ENCODE measurements at places on chromosomes 1 and 21.

DNA sequence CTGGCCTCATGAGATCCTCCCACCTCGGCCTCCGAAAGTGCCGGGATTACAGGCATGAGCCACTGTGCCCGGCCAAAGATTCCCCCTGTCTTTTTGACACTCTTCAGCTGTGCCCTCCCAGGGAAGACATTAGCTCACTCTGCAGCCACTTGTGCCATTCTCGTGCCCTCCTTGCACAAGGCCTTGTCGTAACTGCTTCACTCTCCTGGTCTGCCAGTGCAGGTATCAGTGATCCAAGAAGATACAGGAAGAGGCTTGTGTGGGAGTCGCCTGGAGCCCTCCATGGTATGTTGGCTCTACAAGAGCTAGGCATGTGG is 22.0 kb upstream of the WDR26 start:
- DNase-seq, result no peak

GRCh38 chr1:111559736-111560279 is 56.4 kb upstream of the ADORA3 start:
- no peak for DNase-seq

DNA sequence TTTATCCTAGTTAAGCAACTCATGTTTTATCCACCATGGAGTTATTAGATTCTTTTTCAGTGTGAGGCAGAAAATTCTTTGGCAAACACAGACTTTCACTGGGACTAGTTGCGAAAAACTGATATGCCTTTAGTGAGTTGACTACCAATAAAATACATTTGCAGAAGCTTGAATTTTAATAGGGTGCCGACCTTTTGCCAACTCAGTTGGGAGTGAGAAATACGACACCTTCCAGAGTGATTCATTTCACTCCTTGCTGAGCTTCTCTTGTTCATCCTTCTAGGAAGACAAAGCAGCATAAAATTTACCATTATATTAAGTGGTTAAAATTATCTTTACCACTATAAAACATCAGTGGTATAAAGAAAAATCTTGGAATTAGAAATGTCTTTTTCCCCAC is 1.2 kb upstream of the KRTAP23-1 start:
- no peak for DNase-seq

DNA sequence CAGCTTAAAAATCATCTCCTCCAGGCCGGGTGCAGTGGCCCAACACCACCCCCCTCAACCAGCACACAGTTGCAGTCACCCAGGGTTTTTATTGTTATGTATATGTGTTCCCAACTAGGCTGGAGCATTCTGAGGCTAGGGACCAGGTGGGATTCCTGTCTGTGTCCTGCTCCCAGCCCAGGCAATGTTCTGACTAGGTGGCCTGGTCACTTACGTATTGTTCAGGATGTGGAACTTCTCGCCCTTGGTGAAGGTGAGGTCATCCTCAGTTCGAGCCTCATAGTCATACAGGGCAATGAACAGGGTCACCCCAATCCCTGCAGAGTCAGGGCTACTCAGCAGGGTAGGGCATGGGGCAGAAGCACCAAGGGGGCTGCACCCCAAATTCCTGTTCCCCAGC is 12.2 kb downstream of the FGR start:
- no peak for DNase-seq

DNA sequence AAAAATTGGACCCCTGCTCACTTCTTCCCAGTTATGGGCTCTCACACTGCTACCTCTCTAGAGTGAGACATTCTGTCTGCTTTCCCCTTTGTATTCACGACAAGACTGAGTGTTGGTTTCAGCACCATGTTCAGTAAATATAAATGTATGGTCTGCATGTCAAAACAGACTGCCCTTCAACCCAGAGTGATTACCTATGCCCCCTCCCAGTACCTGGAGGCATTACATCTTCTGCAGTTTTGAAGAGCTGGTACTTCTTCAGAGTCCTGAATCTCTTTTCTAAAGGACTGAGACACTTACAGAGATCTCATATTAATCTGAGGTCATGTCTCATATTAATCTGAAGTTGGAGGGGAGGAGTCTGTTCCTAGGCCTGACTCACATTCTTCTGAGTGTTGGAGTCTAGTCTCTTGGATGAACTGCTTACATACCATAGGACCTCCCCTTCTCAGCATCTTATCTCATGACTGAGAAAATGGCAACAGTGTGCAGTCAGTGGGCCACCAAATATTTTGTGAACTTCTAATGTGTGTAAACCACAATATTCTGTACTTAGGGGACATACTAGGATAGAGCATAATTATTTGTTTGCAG is 80.3 kb downstream of the RGL1 start:
- DNase-seq, result no peak

DNA sequence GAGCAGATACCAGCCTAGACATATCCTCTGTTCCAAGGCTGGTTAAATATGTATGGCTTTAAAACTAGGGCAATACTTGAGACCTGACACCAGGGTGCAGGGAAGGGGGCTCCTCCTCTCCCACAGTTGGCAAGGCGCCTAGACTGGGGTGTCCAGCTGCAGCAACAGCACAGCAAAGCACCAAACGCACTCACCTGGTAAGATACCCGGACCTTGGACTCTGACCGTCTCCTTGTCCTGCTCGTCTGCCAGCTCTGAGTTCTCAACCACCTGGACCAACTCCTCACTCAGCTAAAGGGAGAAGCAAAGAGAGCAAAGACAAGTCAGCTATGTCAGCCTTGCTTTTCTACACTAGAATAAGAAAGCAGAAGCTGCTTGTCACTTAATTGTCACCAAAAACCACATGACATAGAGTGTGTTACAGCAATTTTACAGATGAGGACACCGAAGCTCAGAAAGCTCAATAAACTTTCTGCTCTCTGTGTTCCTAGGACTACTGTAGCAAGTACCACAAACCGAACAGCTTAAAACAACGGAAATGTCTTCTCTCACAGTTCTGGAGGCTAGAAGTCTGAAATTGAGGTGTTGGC is 4.4 kb downstream of the PACC1 start:
- DNase-seq, result no peak

- no peak for DNase-seq
These were observed 77.8 kb downstream of the MAN1C1 start for GRCh38 chr1:25694167-25695007.

- no peak for DNase-seq
These were observed 10.6 kb upstream of the MYSM1 start for GRCh38 chr1:58710190-58711085.

DNA sequence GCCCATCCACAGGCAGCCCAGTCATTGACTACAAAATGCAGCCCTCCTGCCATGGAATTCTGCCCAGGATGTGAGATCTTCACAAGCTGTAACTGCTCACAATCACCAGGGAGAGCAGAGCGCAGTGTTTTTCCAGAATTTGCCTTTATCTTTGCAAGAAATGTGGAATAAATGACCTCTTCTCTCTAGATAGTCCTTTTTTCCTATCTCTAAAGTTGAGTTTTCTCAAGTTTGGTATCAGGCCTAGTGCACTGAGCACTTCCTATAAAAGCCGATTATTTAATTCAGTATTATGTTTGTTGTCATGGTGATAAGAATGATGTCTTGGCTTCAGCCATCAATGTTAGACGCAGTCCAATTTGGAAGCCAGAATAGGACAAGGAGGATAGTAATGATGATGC is 246.9 kb upstream of the IRF2BP2 start:
- DNase-seq, result no peak

DNA sequence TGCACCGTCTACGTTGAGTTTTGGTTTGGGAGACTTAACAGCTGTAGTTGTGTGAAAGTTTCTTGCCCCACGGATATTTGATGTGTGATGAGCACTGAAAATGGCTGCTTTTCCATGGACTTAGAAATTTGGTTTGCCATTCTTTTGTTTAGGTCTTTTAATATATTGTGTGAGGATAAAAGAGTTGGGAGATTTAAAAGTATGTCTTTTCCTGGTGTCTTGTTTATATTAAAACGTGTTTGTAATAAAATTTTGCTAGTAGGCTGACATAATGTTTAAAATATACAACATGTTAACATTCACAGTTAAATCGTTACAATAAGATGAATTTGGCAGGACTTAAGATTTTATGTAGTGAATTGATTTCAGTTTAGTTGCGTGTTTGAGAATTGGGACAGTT is 106.9 kb downstream of the DYRK1A start:
- no peak for DNase-seq

DNA sequence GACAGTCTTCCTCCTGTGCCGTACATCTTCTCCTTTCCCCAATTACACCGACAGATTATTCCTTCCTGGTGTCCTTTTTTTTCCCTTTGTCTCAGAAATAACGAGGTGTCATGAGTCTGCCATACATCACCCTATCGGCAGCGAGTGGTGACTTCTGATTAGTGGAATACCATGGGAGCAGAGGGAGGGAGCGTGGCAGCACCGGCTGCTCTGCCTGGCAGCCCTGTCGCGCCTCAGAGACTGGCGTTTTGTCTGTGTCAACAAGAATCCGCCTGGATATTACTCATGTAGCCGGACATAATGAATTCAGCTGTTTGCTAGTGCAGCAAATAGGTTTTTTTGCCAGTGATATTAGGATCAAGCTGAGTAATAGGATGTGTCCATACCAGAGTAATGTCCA is 51.8 kb downstream of the UTP25 start:
- no peak for DNase-seq

- no peak for DNase-seq
These were observed at the start of gene CD244 for GRCh38 chr1:160862203-160863060. CD244 (minus strand) TSS chr1:160862887; CDS start chr1:160862677, 210 bp downstream.

DNA sequence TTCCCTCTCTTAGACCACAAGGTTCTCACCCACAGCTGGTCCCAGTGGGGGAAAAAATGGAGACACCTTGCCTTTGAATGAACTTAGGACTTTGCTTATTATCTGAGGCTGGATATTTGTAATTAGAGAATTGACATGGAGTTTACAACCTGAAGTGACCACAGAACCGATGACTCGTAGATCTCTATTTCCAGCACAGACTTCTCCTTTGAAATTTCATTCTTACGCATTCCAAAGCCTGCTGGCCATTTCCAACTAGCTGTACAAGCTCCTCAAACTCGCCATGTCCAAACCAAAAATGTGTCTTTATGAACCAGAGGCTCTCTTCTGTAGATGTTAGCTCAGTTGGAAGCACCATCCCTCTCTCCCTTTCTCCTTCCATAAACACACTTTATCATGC is 12.0 kb downstream of the RAB7B start:
- DNase-seq, result no peak

- no peak for DNase-seq
These were observed 15.8 kb downstream of the PRDM15 start for GRCh38 chr21:41863439-41863740.

DNA sequence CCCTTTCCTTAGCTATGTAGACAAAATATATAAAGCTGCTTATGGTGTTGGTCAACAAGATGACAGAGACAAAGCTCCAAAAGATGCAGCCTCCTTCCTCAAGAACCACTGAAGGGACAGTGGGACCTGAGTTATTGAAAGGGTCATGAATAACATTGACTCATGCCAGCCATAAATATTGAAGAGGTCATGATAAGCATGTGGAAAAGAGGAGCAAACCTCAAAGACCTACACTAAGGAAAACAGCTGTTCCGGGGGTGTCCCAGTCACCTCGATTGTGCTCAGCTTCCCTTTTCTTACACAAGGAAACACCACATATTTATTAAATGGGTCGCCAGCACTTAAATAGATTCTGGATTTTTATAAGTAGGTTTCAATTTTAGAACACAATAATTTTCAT is 112.9 kb downstream of the PTPRC start:
- no peak for DNase-seq

- DNase-seq, result no peak
These were observed 73.8 kb upstream of the DMRTA2 start for GRCh38 chr1:50497007-50497406.

DNA sequence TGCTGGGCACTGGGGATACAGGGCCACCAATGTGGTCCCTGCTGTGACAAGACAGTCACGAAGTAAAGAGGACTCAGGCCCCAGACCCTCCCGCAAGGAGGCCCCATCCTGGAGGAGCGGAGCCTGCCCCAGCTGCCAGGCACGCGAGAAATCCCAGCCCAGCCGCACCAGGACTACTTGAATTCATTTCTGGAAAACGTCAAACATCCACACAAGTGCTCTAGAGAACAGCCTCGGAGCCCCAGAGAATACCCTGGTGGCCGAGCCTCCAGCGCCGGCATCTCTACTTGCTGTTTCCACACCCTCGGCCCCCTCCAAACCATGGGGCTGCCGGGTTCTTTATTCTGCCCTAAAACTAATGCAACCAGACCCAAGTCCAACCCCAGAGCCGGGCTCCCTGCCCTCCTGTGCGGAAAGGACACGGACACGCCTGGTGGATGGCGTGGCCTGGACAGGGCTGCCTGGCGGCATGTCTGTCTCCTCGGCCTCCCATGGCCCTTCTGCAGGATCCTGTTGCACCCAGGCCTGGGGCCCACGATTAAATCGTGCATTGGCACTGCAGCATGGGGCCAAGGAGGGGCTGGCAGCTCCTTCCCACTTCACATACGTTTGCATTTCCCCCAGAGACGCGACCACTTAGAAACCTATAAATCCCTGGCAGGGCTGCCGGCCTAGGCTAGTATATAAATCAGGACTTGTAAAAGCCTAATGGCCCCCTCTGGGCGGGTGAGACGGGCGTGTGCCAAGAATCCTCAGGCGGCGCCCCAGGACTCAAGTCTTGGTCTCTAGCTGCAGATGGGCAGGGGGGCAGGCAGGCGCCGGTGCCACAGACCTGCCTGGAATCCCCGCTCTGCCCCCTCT is 41.2 kb downstream of the DMRTB1 start:
- no peak for DNase-seq

GRCh38 chr1:18300376-18300775 is 180.4 kb upstream of the KLHDC7A start:
- DNase-seq, result no peak

DNA sequence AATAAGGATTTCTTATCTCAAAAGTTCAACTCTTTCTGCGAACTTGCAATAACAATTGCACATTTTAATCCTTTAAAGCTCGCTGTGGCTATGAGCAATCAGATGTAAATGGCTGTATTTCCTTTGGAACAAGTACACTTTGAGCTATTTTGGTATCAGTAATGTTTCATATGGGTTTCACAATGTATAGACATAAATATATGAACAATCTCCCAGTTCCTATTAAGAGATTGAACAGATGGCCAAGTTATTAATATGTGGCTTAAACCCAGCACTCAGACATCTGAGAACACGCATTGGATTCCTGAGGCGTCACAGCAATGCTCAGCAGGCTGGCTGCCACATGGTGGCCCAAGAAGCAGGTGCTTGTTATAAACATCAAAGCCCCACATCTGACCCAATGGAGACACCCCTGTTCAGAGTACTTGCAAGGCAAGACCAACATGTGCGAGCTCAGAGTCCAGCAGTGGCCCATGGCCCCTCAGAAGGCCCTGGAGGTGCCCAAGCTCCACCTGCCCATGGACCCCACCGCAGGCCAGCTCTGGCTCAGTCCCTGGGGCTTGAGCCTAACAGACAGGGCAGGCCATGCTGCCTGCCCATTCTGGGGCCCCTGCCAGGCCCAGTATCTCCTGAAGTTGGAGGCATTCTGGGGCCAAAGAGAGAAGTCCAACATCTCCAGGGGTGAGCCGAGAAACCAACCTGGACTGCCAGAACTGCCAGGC is 23.7 kb downstream of the PSMG1 start:
- no peak for DNase-seq

DNA sequence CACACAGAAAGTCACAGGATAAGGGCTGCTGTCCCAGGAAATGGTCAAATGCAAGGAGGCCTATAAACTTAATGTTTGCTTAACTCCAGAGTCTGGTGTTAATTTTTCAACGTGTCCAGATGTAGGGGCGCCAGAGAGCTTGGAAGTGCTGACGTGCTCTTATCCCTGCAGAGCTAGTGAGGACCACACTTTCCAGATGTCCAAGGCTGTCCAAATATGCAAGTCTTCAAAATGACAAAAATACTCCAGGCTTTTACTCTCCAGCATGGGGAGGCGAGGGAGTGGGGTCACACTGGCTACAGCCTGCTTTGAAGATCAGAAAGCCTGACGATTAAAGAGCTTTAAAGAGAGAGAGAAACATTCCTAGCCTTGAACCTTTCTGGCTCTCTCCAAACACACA is 57.6 kb downstream of the ABCA4 start:
- no peak for DNase-seq

- no peak for DNase-seq
These were observed 2.2 kb upstream of the KANK4 start for GRCh38 chr1:62321446-62321845.

Data from neuronal stem cell (in vitro differentiated cells).